Gastroesophageal sphincter (tissue), 4 donors: ENCODE measurements at places on chromosomes 2 and 18. TPM values are rescaled to one million over a fixed set of nuclear protein-coding genes. Genes with fewer than 3 reads are reported as not detected.

DNA sequence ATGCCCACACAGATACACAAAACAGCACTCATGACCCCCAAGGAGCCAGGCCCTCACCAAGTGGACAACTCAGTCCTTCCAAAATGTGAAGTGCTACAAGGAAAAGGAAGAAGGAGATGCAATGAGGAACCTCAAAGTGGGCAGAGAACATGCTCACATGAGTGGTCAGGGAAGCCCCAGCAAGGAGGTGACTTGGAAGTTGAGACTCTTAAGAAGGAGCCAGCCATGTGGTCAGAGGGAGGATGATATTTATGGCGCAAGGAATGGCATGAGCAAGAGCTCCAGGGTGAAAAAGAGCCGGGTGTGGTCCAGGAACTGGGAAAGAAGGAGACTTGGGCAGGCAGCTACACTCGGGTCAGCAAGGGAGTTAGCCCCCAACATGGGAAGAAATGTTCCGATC is 30.0 kb upstream of the KLHL29 start:
- no peak for ATAC-seq

GRCh38 chr18:54043484-54044251 is 180.8 kb downstream of the MBD2 start:
- no peak for ATAC-seq

DNA sequence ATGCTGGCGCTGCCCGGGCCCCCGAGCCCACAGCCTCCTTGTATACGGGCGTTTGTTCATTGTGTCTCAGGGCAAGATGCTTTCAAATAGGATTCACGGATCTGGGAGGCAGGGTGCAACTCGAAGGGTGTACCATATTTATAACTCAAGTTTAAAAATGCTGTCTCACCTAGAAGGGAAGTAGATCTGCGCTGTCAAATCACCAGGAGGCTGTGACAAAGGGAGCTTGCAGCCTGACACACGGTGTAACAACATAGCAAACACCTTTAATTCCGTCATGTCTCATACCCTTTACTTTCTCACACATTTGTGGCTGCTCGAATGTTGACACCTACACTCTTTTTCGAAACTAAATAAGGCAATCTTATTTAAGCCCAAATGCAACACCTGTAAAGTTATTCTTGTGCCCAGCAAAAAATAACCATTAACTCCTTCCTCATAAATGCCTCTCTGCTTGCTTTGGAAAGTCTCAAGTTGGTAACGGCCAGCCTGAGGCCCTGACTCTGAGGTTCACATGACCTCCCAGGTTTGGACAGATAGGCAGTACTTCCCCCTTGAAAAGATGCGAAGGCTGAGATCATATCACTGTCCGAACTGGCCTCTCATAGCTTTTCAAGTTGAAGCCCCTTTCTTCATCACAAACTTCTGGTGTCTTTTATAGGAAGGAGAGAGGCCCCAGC is 11.6 kb downstream of the ZEB2 start:
- ATAC-seq: no peak

The CREG2 gene
- not detected for total RNA-seq

GRCh38 chr2:150802635-150803034 is 315.2 kb upstream of the RND3 start:
- ATAC-seq: no peak

The CFAP65 gene
- total RNA-seq: not detected

GRCh38 chr2:241701399-241702154 is at the start of gene ING5:
Gene ING5, plus strand, starts transcription at chr2:241702039. Its CDS starts 27 bp downstream, at chr2:241702066.
- peak; percentile 93 for ATAC-seq

DNA sequence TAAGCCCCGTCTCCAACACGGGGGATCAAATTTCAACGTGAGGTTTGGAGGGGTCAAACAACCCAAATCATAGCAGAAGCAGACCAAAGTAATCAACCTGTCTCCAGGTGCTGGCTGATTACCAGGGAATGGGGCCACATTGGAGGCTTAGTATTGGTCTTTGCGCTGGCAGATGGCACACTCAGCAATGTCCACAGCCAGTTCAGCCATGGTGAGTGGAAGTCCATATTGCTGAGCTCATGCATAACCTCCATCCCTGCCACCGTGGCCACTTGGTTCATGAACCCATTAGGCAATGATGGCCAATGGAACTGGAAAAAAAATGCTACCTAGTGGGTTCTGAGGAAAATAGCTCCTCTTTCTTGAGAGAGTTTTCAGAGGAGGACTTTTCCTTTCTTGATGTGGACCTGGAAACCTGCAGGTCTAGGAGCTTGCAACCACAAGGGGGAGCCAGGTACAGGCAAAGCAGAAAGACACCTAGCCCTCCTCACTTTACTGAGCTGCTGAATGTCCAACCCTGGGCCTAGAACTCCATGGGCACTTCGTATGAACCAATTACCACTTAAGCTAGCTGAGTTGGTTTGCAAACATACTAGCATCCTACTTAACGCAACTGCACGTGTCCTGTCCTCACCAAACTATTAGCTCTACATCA is 128.0 kb upstream of the GYPC start:
- peak; percentile 61 for ATAC-seq

DNA sequence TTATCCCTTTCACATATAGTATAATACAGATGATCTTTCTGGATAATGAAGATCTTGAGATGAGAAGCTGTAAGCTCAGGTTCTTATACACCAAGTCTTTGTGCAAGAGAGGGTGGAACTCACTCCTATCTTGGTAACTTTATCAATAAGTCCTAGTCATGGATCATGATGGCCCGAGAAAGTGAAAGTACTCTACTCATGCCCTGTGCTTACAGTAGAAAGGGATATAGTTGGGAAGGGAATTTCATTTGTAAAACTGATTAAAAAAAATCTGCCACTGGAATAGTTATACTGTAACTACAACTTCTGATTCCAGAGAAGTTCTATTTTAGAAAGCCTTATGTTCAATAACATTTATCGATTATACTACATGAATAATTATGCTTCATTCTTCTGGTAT is 51.8 kb downstream of the MYO3B start:
- ATAC-seq: no peak

GRCh38 chr2:44087714-44088092 is 81.0 kb upstream of the PPM1B start:
- ATAC-seq: peak; percentile 10

GRCh38 chr2:158998551-158999248 is 30.3 kb downstream of the TANC1 start:
- ATAC-seq: no peak

The LIMS2 gene
- total RNA-seq: 101 TPM

DNA sequence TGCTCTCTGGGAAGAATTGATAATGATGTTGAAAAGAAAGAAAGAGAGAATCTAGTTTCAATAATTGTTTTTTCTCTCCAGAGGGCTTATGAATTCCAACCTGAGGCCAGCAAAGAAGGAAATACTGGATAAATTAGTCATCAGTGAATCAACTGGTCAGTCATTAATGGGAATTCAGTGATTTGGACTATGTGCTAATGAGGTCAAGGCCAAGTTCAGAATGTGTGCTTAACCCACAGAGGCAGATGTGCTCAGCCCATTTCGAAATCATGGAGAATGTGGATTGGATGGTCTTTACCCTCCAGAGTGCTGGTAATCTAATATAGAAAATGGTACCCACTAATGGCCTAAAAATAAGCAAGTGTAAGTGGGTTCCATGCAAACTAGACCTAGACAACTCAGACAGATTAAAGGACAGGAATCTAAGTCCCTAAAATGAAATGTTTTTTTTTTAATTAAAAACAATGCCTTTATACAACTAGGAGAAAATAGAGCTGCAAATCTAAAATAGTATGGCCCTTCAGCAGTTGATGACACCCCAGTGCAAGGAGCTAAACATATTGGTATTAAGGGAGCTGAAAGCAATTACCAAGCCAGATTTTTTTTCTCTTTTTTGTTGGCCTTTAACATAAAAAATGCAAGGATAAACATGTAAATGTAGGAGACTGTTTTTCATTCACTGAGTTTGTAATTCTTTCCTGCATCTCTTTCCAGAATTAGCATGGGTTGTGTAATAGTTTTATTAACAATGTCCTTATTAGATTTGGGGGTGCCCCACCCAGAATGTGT is 296.9 kb downstream of the SATB2 start:
- ATAC-seq: no peak

The LYG2 gene
- total RNA-seq: not detected

GRCh38 chr18:66990909-66991308 is 387.0 kb upstream of the CDH19 start:
- no peak for ATAC-seq

- ATAC-seq: peak; percentile 87
These were observed at the start of gene RND3 for GRCh38 chr2:150487537-150488429. Gene RND3, minus strand, starts transcription at chr2:150487667. Its CDS starts 250 bp downstream, at chr2:150487417.

The SERPINB11 gene
- total RNA-seq: not detected

The DARS1 gene
- total RNA-seq: 115 TPM

DNA sequence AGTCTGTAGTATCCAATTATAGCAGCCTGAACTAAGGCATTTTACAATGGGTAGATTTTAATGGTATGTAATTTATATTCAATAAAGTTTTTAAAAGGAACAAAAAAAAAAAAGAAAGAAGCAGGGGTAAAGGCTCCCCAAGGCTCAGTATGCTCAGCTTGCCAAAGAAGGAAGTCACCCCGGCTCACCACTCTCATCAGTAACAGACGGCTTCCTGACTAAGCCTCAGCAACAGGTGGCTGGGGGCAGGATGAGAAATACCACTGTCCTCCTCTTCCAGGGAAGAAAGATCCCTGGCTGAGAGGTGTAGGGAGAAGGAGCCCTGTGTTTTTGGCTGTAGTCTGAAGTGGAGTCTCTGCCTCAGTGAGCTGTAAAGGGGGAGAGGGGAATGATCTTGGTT is 121.2 kb downstream of the ARHGEF4 start:
- no peak for ATAC-seq

DNA sequence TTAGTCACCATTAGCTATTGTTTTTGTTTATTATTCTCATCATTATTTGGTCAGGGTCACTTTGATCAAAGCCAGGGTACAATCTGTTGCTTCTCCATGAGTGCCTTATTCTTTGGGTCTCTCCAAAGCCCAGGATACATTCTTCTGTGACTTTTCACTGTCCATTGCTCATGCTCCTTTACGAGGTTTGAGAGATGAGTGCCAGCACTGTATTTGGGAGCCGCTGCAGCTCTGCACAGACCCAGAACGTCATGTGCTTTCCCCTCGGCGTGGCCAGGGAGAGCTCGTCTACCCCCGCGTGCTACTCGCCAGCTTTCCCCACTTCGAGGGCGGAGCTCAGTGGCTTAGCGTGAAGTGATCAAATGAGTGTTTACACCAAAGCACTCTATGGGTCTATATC is 123.7 kb downstream of the COL6A3 start:
- ATAC-seq: peak; percentile 85

GRCh38 chr18:77137851-77138250 is 5.3 kb upstream of the MBP start:
- ATAC-seq: no peak

The SPHKAP gene
- total RNA-seq: 0.47 TPM

- ATAC-seq: no peak
These were observed 229.6 kb upstream of the FOSL2 start for GRCh38 chr2:28163028-28163427.

The ZNF513 gene
- 16.3 TPM for total RNA-seq

DNA sequence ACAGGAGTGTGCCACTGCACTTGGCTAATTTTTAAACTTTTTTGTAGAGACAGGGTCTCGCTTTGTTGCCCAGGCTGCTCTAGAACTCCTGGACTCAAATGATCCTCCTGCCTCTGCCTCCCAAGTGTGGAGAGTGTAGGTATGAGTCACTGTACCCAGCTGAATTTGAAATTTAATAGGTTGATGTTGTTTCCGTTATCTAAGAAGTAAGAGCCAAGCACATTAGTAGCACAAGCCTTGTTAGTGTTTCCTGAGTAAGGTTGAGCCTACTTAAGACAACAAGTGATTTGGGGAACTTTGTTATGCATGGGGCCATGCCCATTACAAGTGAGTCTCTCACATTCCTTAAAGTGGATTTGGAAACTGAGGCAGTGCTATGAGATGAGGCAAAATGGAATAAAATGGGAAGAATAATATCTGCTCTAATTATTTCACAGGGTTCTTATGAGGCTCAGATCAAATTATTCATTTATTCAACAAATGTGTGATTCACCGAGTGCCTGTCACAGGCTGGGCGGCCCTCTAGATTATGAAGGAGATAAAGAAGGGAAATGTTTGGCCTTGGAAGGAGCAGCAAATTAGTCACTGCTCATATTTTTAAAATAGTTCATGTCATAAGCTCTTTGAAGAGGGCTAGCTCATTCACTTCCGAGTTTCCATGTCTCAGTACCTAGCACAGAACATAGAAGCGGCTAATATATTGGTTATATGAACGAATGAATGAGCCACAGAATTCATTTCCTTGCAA is 217.2 kb downstream of the LDLRAD4 start:
- peak; percentile 70 for ATAC-seq

GRCh38 chr2:176544557-176544956 is 275.3 kb downstream of the MTX2 start:
- ATAC-seq: no peak

The FRZB gene
- total RNA-seq: 88.4 TPM

DNA sequence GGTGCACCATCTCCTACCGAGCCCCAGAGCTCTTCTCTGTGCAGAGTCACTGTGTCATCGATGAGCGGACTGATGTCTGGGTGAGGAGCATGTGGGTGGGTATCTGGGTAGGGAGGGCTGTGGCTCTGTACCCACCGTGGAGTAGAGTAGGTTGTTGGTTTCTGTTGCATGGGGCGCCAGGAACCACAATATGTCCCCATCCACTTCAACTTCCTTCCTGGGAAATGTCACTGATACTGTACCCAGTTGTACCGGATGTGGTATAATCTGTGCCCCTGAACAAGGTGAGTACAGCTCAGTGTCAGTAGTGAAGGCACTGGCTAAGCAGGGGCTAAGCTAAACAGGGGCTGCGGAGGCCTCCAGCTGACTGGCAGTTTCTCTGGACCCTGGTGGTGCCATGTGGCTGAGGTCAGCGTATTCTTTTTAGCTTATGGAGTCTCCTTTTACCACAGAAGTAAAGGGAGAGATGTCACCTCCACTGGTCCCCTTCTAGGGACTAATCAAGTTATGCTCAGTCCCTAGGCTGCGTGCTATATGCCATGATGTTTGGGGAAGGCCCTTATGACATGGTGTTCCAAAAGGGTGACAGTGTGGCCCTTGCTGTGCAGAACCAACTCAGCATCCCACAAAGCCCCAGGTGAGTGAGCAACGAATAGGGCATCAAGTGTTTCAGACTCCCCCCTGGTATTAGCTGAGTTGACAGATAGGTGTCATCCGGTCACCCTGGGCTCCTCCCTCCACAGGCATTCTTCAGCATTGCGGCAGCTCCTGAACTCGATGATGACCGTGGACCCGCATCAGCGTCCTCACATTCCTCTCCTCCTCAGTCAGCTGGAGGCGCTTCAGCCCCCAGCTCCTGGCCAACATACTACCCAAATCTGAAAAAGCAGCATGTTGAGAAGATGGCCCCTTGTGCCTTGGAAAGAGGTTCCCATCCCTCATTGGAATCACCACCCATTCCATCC is 2.7 kb downstream of the STK16 start:
- ATAC-seq: no peak

The DCTN1 gene
- 132 TPM for total RNA-seq

DNA sequence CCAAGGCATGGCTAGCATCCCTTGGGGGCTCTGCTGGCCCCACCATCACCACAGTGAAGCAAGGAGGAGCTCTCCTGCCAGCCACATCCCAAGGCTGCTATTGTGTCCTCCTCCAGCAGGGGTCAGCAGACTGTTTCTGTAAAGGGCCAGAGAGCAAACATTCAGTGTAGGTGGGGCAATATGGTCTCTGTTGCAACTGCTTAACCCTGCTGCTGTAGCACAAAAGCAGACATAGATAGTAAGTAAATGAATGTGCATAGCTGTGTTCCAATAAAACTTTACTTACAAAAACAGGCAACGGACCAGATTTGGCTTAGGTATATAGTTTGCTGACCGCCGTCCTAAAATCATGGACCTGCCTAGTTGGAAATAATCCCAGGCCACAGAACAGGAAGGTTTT is 36.4 kb upstream of the ZBTB7C start:
- peak; percentile 52 for ATAC-seq

The TNFAIP6 gene
- total RNA-seq: 12.5 TPM

GRCh38 chr2:70498054-70498453 is 55.6 kb downstream of the TGFA start:
- ATAC-seq: no peak
